T1000 (cell line): ENCODE measurements at places on chromosomes 7 and 10.
A peak's percentile ranks its signal among the peaks of the same experiment; 100 is the strongest.

- DNase-seq: no peak
Measured at GRCh38 chr10:14481752-14482151, 151.0 kb upstream of the FRMD4A start.

GRCh38 chr7:95811846-95812445 is 39.6 kb downstream of the DYNC1I1 start:
- DNase-seq: no peak

DNA sequence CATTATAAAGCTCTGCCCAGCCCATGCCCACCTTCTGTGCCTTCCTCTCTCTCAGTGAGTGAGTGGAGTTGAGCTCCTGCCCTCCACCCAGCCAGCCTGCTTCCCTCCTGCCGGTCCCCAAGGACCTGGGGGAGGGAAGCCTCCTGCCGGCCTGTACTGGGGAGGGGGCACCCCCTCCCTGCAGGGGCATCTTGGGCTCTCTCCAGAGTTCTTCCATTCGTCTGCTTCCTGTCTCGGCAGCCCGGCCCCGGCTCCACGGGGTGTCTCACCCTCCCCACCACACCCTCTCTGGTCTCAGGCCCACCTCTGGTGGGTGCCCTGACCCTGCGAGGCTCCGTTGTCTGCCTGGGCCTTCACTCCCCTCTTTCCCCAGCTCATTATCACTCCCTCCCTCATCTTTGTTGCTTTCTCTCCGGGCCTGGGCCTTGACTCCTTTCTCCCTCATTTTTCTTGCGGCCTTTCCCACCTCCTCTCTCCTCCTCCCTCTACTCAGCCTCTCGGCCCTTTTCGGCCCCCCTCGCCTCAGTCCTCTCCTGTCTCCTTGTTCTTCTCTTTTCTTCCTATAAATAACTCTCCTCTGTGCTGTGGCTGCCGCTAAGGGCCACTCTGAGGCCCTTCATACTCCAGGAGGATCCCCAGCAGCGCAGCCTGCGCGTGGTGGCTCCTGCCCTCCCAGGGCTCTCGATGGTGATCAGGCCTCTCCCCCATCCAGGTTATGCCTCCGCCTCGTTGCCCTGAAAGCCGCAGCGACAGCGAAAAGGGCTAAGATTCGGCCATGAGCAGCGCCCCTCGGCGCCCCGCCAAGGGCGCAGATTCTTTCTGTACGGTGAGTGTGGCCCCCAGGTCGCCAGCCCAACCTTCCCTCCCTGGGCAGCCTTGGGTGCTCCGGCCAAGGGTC is 2.1 kb downstream of the SLC4A2 start:
- DNase-seq: no peak

DNA sequence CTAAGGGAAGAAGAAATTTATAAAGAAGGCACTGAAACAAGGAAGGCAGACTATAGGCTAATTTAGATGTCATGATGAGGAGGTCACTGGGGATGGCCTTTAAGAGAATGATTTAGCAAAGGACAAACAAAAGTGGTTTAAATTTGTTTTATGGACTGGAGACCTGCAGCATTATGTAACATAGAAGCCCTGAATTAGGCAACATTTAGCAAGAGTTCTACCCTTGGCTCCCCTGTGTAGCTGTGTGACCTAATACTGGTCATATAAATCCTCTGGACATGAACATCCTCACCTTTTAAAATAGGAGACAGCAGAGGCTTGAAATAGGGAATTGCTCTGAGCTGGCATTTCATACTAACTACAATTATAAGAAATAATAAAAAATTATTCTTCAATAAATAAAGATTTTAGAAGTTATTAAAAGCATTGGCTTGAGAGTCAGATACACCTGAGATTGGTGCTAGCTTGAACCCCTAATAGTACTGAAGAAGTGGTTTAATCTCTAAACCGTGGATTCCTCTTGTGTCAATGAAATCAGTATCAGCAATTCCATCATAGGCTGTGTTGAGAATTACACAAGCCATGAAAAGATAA is 48.9 kb downstream of the RNLS start:
- DNase-seq: no peak

- peak; percentile 9 for DNase-seq
Measured at GRCh38 chr7:105003275-105003674, 10.7 kb upstream of the KMT2E start.

GRCh38 chr10:78720091-78720490 is 348.7 kb upstream of the ZMIZ1 start:
- no peak for DNase-seq

GRCh38 chr10:102405632-102406031 is 10.1 kb downstream of the NFKB2 start:
- DNase-seq: no peak

DNA sequence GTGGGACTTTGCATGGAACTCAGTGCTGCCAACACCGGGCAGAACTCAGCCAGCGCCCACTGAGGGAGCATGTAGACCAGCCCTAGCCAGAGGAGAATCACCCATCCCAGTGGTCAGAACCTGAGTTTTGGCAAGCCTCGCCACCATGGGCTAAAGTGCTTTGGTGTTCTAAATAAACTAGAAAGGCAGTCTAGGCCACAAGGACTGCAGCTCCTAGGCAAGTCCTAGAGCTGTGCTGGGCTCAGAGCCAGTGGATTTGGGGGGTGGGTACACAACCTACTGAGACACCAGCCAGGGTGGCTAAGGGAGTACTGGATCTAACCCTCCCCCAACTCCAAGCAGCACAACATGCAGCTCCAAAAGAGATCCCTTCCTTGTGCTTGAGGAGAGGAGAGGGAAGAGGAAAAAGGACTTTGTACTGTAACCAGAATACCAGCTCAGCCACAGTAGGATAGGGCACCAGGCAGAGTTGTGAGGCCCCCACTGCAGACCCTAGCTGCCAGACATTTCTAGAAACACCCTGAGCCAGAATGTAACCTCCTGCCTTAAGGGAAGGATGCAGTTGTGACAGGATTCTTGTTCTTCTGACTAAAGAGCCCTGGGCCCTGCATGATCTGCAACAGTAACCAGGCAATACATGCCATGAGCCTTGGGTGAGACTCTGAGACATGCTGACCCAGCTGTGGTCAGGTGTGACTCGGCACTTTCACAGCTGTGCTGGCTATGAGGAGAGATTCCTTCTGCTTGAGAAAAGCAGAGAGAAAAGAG is 24.4 kb downstream of the GSDME start:
- DNase-seq: no peak

DNA sequence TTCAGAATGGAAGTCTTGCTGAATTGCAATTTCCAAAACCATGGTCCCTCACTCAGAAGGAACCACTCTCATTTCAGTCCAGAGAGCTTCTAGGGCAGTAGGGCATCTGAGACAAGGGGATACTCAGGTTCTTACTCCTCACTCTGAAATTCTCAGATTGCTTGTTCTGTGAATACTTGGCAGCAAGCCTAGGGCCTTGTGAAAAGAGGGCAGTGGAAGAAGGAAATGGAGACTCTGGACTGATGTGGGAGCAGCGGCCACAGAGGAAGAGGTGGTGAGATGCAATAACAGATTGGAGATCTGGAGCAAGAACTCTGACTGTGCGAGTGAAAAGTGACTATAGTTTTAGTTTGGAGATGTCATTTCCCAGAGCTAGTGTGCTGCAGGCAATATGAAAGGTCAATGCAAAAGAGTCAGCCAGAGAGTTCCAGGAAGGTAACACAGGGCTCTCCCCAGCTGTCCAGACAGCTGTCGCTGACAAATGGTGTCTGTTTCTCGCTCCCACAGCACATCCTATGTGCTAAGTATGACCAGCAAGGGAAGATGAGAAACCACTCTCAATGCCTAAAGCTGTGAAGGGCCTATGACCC is 291.6 kb upstream of the KIAA1217 start:
- no peak for DNase-seq
